ENCODE measurements at places on chromosomes 16 and 17.
A peak's percentile ranks its signal among the peaks of the same experiment; 100 is the strongest.

GRCh38 chr17:18380471-18381157, 3.0 kb downstream of the EVPLL start:
- DNase-seq, result no peak

DNA sequence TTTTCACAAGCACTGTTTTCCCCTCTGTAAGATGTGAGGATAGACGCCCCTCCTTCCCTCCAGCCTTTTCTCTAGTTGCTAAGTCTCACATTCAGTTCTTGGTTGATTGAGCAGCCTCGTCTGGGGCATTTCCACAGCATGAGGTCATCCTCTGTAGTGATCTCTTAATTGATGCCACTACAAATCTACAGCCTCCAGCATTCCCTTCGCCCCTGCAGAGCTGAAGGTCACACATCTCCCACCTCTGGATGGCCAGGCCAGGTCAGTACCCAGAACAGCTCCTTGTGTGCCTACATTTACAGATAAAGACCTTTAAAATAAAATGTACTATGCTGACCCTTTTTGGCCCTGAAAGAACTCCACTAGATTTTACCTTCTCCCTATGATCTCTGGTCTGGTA, 32.5 kb upstream of the CDH11 start:
- no peak for DNase-seq

DNA sequence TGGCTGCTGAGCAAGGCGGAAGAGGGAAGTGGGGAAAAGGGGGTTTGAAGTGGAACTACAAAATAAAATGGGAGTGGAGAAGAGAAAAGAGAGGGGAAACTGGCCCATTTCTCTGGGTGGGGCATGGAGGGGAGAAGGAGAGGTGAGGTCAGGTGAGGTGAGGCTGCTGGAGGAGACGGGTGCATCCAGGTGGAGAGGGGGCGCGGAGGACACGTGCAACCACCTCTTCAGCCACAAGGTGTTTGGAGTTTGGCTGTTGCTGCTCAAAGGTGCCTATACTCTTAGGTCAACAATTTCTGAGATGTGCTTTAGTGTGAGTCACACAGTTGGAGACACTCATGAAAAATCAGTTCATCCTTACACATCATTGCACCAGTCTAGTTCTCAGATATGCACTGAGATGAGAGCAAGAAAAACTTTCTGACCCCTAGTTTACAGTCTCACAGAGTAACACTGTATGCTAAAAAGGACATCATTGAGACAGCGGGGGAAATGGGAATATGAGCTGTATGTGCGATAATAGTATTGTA, 4.8 kb downstream of the SLC6A4 start:
- DNase-seq, result no peak

DNA sequence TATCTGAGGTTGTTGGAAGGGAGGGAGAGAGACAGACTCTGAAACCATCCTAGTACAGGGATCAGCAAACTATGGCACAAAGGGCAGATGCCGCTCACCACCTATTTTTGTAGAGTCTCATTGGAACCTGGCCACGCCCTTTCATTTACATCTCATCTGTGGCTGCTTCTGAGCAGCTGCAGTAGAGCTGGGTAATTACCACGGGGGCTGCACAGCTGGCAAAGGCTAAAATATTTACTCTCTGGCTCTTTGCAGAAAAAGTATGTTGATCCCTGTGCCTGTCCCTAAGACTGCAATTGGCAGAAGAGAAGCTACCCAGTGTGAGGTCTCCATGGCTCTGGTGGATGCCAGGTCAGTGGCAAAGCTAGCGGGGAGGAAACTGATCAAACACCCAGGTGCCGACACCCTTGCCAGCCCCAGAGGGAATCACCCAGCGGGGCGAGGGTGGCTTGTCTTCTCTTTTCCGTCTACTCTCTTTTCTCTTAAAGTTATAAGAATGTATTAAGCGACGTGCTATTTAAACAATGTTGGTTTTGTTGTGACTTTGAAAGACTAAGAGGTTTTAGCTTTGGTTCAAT, 14.0 kb downstream of the CEP295NL start:
- DNase-seq, result peak; percentile 52

DNA sequence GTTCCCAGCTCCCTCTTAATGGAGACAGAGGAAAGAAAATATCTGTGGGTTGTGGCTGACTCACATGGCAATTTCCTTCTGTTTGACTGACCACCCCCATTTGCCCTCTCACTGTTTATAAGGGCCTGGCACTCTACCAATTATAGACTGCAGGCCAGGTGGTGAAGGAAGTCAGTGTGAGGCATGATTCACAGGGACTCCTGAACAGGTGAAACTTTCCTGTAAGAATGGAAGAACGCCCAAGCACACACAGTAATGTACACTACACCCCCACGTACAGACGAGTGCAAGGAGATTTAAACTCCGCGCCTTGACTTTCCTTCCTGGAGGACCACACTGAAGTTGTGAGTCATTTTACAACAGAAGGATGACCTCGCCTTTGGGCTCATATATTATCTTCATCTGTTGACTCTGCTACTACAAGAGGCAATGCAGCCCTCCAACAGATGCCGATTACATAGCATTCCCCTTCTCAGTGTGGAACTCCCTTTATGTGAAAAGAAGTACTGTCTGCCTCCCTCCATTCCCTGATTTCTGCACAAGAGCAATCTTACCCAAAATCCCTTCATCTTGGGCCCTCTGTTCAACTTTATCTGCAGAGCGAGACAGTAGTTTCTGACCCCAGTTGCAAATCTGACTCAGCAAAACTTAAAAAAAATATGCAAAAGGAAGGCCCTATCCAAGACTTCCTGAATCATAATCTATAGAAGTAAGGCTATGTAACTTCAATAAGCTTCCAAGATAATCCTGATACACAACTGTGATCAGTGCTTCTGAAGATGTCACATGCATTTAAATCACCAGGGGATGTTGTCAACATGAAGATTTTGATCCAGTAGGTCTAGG, 163.6 kb downstream of the SHISA6 start:
- DNase-seq, result no peak

GRCh38 chr17:65055708-65056638, 567 bp downstream of the GNA13 start:
- no peak for DNase-seq

DNA sequence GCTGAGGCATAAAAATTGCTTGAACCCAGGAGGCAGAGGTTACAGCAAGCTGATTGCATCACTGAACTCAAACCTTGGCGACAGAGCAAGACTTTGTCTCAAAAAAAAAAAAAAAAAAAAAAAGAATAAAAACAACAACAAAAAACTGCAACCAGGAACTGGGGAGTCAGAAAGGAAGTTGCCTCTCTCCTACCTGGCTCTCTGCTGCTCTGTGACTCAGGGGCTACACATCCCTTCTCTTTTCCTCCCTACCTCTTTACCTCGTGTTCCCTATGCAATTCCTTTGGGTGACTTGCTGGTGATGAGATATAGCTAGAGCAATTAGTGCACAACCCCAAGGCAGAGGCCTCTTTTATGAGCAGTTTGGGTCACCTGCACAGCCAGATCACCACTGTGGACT, 95.9 kb downstream of the ABCC1 start:
- no peak for DNase-seq

DNA sequence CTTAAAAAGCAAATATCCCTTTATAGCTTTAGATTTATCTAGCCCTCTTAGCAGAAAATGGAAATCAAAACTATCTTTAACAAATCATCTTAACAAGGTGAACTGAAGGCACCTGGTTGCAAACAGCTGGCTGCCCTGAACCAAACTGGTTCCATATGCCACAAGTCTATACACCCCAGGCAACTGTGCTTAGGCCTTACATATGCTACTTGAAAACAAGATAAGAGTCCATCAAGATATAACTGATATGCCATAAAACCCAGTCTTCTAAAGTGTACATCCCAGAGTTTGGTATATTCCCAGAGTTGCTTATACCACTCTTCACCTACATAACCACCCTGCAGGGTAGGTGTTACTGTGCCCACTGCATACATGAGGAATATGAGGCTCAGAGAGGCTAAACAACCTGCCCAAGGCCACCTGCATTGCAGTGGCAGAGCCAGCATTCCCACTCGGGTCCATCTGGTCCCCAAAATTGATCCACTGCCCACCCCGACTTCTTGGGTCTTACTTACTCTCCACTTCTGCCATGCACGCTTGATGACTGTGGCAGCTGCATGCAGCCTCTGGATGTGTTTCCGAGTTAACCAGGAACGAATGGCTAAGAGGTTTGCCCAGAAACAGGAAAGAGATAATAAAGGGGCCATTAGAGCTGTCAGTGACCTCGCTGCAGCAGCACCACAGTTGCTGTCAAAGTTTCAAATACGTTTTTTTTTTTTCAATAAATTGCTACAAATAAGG, 12.2 kb downstream of the ZNHIT3 start:
- DNase-seq, result no peak

DNA sequence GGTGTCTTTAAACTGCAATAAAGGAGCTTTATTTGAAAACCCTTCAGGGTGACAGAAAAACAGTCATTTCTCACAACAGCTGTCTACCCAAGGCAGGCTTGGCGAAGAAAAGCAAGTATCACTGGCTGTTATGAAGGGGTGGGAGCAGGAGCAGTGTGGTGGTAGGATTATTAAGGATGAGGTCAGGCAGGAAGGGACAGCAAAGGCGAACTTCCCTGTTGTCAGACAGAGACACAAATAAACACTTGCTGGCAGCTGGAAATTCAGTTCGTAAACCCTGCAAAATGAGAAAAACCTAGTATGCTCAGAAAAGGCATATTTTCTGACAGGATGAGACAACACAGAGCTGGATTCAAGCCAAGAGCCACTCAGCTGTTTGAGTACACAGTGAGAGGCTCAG, 416.3 kb upstream of the CDH5 start:
- DNase-seq, result no peak

DNA sequence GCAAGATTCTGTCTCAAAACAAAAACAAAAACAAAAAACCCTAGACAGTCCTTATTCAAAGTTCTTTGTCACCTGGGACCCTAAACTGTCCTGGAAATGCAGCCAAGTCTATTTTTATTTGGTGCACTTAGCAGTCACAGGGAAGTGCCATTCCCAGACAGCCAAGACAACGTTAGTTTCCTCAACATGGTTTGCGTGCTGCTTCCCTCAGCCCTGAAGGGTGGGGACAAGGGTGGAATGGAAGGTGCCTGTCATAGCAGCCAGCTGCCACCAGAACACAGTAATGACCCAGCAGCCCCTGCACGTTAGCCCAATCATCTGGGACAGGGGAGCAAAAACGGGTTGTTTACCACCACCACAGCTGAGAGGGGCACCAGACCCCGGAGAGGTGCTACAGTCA, 16.9 kb downstream of the CREBBP start:
- DNase-seq, result no peak

DNA sequence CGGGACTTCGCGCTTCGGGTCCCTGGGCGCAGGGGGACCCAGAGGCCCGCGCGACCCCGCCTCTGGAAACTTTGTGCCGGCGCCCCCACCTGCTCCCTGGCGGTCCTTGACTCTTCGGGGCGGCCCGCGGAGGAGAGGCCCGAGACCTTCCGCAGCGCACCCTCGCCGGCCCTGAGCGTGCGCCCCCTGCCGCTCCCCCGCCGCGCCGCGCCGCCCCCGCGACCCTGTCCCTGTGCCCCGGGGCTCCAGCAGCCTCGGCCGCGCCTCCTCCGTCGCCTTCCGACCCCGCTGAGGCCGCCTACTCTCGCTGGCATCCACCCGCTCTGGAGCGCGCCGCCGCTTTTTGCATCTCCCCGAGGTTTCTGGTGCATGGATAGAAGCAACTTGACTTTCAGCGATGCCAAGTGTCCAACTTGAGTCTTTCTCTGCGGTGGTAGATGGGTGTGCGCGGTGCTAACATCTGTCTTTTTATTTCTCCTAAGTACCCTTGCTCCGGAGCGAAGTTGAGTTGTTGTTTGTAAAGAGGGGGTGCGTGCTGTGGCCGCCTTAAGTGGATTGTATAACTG, 414 bp downstream of the DUSP14 start:
- DNase-seq, result no peak

GRCh38 chr17:58786586-58787295, 31.1 kb downstream of the PPM1E start:
- DNase-seq, result no peak

- DNase-seq, result no peak
Measured at GRCh38 chr16:8762254-8762653, 35.2 kb downstream of the TMEM186 start.
